Astrocyte of the cerebellum (primary cell): ENCODE measurements at places on chromosomes 13 and 19.
A peak's percentile ranks its signal among the peaks of the same experiment; 100 is the strongest.

DNA sequence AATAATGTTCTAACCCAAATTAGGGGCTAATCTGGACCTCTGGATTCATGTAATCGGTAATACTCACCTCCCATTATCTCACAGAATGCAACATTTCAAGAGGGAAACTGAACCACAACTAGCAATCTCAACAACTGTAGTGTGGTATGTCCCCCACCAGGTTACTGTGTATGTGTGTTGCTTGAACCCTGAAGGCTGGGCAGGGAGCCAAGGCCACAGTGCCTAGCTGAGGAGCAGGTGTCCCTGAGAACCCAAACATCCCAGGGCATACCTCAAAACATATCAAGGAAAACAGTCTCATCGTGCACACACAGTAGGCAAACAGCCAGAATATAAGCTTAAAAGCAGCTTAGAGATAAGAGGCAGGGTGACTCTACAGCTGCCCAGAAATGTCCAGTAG is 20.5 kb upstream of the NEK3 start:
- DNase-seq = no peak

GRCh38 chr19:50410109-50410508 is 8.6 kb upstream of the SPIB start:
- DNase-seq = no peak

DNA sequence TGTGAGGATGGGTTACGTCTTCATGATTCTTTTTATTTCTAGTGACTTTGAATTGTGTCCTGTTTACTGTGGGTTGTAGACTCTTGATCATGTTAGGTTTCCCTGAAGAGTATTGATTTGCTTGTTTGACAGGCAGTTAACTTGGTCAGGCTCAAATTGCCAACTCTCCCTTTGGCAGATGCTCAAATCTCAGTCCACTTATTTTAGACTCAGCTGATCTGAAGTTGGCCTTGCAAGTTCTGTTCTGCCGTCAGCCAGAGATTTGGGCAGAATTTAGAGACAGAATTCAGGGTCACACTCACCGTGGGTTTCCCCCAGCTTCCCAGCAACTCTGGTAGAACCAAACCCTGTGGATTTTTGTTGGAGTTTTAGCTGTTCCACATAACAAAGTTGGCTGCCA is 71.6 kb upstream of the TEX29 start:
- DNase-seq = no peak

GRCh38 chr19:55344444-55344843 is 4.8 kb downstream of the KMT5C start:
- DNase-seq = no peak

- no peak for DNase-seq
Measured at GRCh38 chr13:95199896-95200295, 101.4 kb downstream of the ABCC4 start.

- peak; percentile 48 for DNase-seq
Measured at GRCh38 chr19:42246143-42246921, 3.9 kb upstream of the GSK3A start.

- DNase-seq = no peak
Measured at GRCh38 chr13:78601874-78602560, 1.3 kb downstream of the POU4F1 start.

DNA sequence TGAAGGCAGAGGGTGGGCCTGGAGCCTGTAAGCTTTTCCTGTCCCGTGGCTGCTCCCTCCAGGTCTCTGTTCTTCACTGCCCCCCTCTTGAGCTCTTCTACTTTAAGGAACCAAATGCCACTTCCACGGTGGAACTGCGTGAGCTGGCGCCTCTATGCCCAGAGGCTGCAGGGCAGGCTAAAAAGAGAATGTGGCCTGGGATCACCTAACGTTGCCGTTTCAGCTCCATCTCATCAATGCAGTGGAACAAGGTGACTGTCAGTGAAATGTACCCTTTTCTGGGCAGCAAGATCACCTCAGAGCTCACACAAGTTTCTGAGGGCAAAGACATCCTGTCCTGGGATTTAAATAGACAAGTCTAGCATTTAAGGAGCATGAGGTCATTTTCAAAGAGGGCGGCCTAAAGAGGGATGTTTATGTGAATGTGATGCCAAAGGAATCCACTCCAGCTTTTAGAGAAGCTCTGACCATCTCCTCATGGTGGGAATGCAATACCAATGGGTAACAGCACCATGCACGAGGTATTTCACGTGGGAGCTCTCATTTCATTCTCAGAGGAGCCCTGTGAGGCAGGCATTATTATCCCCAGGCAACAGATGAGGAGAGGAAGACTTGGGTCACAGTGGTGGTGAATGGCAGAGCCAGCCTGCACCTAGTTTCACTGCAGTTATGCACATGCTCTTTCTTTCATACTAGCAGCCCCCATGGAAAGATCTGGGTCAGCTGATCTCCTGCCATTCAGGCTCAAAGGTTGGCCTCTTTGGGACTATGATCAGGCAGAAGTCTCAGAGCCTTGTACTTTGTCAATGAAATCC is 39.3 kb downstream of the RGCC start:
- no peak for DNase-seq

GRCh38 chr13:70473907-70474306 is 365.7 kb upstream of the KLHL1 start:
- no peak for DNase-seq
